ENCODE measurements at places on chromosomes 16 and 17. TPM values are rescaled to one million over a fixed set of nuclear protein-coding genes. Genes with fewer than 3 reads are reported as not detected.

DNA sequence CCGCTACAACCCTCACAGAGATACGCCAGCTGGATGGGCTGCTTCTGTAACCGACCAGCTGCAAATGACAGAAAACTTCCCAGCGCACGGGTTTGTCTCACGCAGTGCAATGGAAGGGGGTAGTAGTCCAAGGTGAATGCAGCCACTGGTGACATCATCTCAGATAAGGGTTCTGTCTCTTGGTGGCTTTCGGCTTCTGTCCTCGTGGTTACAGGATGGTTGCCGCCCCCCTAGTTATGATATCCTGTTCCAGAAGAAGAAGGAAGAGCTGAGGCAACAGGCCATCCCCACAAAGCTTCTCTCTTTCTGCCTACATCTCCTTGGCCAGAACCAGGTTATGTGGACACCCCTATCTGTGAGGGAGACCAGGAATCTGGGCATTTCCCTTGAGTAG is 40.3 kb upstream of the BAHCC1 start:
- no peak for DNase-seq

PLXDC1 gene
- 12.2 TPM for polyA plus RNA-seq

- DNase-seq, result no peak
Observed at GRCh38 chr17:70271200-70271599, 101.9 kb downstream of the KCNJ2 start.

- DNase-seq, result no peak
Observed at GRCh38 chr16:2860826-2861567, 3.0 kb upstream of the PRSS22 start.

- no peak for DNase-seq
Observed at GRCh38 chr16:85991856-85992255, 92.9 kb downstream of the IRF8 start.

ADCY9 gene
- 13.8 TPM for polyA plus RNA-seq

NT5M gene
- polyA plus RNA-seq, result 5.0 TPM

TBC1D3D gene
- 1.2 TPM for polyA plus RNA-seq

DNA sequence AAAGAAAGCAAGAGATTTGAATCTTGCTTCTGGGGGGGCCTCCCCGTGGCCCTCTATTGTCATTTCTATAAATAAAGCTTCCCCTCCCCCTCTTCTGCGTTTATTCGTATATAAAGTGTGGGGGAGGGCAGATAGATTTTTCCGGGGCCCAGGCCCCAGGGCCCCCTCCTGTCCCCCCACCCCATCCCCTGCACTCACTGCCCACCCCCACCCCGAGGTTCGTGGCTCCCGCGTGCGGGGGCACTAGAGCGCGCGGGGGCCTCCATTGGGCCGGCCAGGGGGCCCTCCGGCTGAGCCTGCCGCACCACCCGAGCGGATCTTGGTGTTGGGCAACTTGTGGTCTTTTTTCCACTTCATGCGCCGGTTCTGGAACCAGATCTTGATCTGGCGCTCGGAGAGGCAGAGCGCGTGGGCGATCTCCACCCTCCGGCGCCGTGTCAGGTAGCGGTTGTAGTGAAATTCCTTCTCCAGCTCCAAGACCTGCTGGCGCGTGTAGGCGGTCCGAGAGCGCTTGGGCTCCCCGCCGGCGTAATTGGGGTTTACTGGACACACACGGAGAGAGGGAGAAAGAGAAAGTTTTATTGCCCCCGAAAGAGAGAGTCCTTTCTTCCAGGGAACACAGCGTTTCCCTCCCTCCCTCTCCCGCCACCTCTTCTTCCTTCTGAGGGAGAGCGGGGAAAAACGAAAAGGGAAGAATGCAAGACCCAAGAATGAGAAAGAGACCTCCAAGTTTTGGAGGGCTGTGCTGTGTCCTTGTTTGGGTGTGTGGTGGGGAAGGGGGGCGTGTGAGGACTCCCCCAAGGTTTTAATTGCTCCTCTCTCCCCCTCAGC is 1.5 kb downstream of the HOXB4 start:
- no peak for DNase-seq

- DNase-seq, result no peak
Observed at GRCh38 chr16:11118479-11118878, 137.5 kb downstream of the SOCS1 start.

SECTM1 gene
- polyA plus RNA-seq, result 3.5 TPM

GRCh38 chr16:11848842-11849241 is 2.5 kb downstream of the RSL1D1 start:
- DNase-seq, result no peak

DNA sequence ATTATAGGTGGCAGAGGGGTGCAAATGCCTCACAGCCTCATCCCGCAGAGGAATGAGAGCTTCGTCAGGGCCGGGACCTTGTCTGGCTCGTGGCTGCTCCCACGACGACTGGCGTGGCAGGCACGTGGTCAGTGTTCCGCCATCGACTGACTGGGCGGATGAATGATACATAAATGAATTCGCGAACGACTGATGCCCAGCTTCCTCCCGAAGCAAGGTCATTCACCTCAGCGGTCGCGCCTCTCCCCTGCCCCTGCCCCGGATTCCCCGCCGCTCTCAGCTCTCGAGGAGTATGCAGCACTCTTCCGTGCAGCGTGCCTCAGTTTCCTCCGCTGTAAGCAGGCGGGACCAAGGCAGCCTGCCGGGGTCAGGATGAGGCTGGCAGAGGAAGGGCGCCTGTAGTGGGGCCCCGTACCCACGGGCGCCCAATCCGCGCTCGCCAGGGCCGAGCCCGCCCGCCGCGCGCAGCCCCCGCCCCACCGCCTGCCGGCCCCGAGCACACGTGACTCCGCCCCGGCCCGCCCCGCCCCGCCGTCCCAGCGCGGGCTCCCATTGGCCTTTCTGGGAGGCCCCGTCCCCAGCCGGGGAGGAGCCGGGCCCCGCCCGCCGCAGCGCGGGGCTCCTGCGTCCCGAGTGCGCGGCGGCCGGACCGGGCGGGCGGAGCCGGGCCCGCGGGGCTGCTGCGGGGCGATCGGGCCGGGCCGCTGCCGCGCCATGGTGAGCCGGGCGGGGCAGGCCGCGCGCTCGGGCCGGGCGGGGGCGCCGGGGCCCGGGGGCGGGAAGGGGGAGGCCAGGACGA is at the start of gene SNN:
TSS of gene SNN (plus strand) at position 632 of the 799 bp plus-strand sequence. CDS start 7,605 bp downstream, outside the sequence.
- peak; percentile 85 for DNase-seq

Data from muscle of arm (tissue), 14 donors.